NT2/D1 (cell line): ENCODE measurements at places on chromosomes 1 and 21.
A peak's percentile ranks its signal among the peaks of the same experiment; 100 is the strongest.

GRCh38 chr1:31938184-31938975 lies at the start of gene PTP4A2:
Gene PTP4A2, minus strand, starts transcription at chr1:31938368. Its CDS starts 19,303 bp downstream, at chr1:31919065.
- DNase-seq, result peak; percentile 96

DNA sequence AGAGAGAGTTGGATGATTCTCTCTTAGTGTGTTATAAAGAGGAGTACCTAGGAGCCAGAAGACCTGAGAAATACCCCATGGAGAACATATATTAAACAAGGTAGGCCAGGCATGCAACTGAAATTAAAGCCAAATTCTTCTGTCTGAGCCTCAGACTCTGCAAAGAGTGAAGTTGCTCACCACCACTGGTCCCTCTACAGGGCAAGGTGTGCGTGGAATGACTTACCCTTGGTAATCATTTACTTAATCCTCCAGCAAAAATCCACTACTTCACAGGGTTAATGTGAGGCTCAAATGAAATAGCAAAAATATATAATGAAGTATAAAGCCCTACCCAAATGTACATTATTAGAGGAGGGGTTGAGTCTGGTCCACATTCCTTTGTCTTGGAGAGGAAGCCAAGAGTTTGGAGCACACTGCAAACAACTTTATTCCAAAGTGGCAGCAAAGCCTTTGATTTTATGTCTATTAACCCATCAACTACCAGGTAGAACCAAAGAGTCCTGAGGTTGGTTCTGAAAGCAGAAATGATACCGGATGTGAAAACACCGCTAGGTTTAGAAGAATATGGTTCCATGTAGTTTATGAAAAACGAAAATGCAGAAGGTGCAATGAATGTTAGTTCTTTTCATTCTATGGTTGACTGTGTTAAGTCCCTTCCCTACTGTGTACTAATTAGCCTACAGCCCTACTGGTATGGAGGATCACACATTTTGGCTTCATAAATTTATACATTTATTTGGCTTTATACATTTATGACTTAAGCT lies 8.5 kb downstream of the SSR2 start:
- DNase-seq, result no peak

GRCh38 chr1:14780271-14780670 lies 181.8 kb downstream of the KAZN start:
- DNase-seq, result no peak

DNA sequence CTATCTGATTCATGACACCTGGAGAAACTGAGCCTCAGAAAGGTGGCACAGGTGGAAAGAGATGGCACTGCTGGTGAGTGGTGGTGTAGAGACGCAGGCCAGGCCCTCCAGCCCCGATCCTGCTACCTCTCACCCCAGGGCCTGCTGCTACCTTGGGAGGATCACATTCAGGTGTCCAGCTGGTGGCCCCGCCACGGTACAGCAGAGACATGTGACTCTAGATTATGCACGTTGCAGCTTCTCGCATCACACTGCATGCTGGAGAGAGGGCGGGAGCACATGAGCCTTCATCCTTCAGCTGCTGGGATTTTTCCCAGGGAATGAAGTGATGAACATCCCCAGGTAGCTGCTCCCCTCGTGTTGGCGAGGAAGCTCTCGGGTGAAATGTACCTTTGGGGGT lies 32.9 kb downstream of the KAZN start:
- no peak for DNase-seq

- no peak for DNase-seq
These were observed 38.2 kb downstream of the MRPL39 start for GRCh38 chr21:25569084-25569483.

- DNase-seq, result no peak
These were observed 4.3 kb downstream of the EPS15 start for GRCh38 chr1:51514733-51515132.

- DNase-seq, result peak; percentile 62
These were observed 93.1 kb downstream of the DMRTB1 start for GRCh38 chr1:53552146-53552861.

GRCh38 chr1:157111396-157112165 lies 12.0 kb upstream of the ETV3L start:
- peak; percentile 70 for DNase-seq

GRCh38 chr1:172745014-172745413 lies 86.1 kb downstream of the FASLG start:
- DNase-seq, result peak; percentile 57

DNA sequence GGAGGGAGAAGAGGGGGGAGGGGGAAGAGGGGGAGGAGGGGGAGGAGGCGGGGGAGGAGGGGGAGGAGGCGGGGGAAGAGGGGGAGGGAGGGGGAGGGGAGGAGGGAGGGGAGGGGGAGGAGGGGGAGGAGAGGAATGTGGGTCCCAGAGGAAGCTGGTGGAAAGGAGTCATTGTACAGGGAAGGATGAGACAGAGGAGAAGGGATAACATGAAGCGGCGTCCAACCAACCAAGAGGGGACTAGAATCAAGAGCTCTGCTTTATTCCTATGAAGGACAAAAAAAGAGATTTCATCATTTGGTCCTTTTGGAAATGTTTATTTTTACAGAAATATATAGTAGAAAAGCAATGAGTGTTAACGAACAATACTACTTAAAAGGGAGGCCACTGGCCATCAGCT lies 24.5 kb downstream of the COA6 start:
- DNase-seq, result no peak

- DNase-seq, result no peak
These were observed 15.5 kb downstream of the SLC2A1 start for GRCh38 chr1:42943166-42943565.

DNA sequence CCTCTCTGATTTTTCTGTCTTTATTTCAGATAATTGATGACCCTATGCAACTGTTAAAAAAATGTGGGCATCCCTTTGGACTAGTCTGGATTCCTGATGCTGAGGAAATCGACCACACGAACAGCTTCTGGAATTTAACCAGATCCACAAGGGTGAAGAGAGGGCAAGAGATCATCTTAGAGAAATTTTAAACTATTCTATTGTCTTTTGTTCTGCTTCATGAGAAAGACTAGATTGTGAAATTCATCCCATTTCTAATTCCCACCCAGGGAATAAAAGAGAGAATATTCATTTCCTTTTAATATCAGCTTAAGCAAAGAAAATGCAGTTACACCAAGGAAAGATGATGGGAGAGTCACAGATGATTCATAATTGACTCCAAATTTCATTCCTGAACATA lies 71.8 kb downstream of the DUSP10 start:
- no peak for DNase-seq

DNA sequence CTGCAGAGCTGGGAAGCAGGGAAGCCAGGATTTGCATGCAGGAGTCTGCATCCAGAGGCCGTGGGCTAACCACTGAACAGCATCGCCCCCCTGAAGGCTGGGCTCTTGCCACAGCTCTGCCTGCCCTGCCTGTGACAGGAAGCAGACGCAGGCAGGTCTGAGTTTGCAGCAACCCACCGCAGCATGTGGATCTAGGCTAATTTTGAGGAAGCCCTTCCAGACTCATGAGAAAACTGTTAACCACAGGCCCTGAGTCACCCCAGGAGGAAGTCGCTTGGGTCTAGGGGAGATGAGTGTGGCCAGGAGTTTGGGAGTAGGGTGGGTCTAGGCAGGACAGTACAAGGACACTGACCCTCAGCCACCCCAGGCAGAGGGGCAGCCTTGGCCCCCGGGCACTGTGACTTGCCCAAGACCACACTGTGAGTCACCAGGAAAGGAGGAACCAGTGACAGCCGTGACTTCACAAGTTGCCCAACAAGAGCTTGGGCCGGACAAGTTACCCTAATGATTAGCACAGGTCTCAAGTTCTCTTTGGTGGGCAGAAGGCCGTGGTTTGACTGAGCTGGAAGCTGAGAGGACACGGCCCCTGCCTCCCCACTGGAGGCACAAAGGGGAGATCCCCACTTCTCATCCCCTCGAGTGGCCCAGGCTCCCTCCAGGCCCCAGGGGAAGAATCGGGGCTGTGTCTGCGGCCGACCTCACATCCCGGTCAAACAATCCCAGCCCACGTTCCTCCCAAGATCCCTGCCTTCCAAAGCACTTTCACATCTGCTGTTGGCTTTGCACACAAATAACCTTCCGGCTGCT lies 826 bp downstream of the LAPTM5 start:
- no peak for DNase-seq

- DNase-seq, result no peak
These were observed 103.6 kb upstream of the EDEM3 start for GRCh38 chr1:184858288-184858687.

- DNase-seq, result no peak
These were observed 37.5 kb downstream of the HIVEP3 start for GRCh38 chr1:41880950-41881885.

- no peak for DNase-seq
These were observed 112.1 kb downstream of the PCP4 start for GRCh38 chr21:39979321-39979720.

- DNase-seq, result no peak
These were observed 1119.5 kb upstream of the TMPRSS15 start for GRCh38 chr21:19523061-19523460.

GRCh38 chr1:91846007-91846638 lies 39.8 kb downstream of the TGFBR3 start:
- no peak for DNase-seq

- no peak for DNase-seq
These were observed 196.2 kb downstream of the ADSS2 start for GRCh38 chr1:244255426-244255965.

GRCh38 chr1:162035241-162035640 lies 11.6 kb upstream of the OLFML2B start:
- no peak for DNase-seq

DNA sequence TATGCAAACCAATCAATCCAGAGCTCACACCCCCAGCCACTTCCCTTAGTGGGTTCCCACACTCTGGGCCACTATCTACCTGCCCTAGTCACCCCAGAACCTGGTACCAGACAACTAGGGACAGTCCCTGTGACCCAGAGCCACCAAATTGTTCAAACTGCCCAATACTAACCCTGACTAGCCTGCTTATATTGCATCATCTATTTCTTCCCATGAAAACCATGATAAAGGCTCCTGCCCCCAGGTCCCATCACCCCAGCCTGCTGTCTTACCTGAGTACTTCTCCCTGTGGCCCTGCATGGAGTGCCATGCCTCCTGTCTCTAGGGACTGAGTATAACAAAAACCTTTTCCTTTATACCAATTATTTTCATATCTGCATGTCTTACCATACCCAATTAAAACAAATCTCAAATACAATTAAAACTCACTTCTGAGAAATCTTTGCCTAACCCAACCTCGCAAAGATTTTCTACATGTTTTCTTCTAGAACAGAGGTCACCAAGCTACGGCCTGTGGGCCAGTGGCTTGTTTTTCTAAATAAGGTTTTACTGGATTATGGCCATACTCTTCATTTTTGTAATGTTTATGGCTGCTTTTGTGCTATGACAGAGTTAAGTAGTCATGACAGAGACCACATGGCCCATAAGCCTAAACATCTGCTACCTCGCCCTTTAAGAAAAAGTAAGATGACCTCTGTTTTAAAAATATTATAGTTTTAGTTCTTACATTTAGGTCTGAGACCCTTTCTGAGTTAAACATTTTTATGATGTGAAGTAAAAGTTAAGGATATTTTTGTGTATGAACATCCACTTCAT lies 31.0 kb upstream of the NID1 start:
- no peak for DNase-seq

DNA sequence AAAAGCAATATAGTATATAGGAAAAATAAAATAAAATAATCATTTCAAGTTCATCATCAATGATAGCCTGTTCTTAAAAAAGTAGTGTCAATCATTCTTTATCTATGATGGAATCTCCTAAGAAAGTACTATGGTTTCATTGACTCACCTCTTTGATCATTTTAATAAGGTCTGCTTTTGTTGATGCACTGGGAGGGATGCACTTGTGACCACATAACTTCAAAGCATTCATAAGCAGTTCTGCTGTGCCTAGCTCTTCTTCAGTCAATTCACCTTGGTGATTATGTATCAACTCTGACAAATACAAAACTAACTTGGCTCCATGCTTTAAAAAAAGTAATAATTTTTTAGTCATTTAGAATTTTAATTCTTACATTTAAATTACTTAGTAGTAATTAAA lies 84.8 kb upstream of the GNG4 start:
- DNase-seq, result no peak

DNA sequence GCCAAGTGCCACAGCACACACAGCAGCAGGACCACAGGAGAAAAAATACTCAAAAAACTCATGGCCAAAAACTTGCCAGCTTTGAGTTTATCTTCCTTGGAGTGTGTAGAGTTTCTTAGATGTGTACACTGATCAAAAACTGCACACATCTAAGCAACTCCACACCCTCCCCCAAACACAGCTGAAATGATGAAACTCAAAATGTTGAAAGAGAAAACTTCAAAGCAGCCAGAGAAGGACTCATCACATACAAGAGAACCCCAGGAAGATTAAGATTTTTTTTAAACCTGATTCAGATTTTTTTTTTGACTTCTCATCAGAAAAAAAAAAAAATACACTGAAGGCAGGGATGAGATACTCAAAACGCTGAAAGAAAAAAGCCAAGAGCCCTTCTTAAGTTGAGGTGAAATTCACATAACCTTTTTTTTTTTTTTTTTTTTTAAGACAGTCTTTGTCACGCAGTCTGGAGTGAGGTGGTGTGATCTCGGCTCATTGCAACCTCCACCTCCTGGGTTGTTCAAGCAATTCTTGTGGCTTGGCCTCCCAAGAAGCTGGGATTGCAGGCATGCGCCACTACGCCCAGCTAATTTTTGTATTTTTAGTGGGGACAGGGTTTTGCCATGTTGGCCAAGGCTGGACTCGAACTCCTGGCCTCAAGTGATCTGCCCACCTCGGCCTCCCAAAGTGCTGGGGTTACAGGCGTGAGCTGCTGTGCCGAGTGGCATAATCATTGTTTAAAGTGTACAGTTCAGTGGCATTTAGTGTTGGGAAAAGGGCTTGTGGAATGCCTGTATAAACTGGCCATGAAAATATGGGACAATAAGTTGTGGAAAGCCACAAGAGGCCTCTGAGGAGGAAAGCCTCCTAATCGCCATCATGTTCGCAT lies 20.9 kb upstream of the PDXK start:
- no peak for DNase-seq

DNA sequence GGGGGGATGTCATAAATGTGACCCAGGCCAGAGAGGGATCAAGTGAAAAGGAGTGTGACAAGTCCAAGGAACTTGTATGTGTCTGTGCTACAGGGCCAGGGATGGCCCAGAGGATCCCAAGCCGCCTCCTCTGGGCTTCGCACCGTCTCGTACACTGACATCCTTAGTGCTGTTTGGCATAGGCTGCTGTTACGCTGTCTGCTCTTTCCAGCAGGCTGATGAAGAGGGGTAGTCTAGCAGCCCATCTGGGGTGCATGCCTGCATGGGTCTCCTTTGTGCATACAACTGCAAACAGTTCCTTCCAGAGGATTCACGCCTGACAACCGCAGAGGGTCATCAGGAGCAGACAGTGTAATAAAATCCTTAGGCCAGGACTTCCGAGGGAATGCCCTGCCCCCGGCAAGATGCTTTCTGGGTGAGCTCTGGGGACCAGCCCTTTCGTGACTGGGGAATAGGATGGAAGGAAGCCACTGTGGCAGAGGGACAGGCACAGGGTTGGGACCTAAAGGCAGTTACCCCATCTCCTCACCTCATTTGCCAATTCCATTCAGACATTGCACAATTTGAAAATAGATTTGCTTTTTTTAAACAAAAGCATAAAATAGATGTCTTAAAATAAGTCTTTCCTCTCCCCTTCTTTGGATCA lies 6.3 kb upstream of the GOLT1A start:
- DNase-seq, result no peak
